ENCODE measurements at places on chromosomes 4 and X. TPM values are rescaled to one million over a fixed set of nuclear protein-coding genes. Genes with fewer than 3 reads are reported as not detected.

Gene ANXA5
- total RNA-seq: 129 TPM

DNA sequence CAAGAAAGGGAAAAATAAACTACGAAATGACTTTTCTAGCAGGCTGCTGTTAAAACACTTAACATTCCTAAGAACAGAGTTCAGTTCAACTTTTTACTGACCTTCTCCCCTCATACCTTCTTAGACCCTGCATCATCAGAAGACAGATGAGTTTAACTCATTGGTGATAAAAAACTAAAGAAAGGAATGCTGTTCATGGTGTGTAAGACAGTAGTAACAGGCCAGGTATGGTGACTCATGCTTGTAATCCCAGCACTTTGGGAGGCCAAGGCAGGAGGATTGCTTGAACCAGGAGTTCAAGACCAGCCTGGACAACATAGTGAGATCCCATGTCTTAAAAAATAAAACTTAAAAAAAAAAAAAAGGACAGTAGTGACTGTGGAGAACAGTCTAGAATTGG is 16.2 kb downstream of the RBM47 start:
- peaks cover 31% of the 10 kb centered on the region for H3K4me1 ChIP-seq
- H3K36me3 ChIP-seq: no peaks in the 10 kb centered on the region
- no peak for DNase-seq
- no peak overlapping the region for H3K4me3 ChIP-seq
- H3K27me3 ChIP-seq: no peaks in the 10 kb centered on the region

GRCh38 chr4:142314247-142314646 is 531.9 kb downstream of the INPP4B start:
- H3K27ac ChIP-seq: no peak overlapping the region
- H3K4me3 ChIP-seq: no peak overlapping the region
- no peaks in the 10 kb centered on the region for H3K36me3 ChIP-seq
- no peaks in the 10 kb centered on the region for H3K27me3 ChIP-seq
- no peaks in the 10 kb centered on the region for H3K4me1 ChIP-seq

GRCh38 chr4:4991541-4992099 is 27.6 kb downstream of the CYTL1 start:
- H3K4me3 ChIP-seq: no peak overlapping the region
- H3K27me3 ChIP-seq: no peaks in the 10 kb centered on the region
- no peaks in the 10 kb centered on the region for H3K36me3 ChIP-seq
- no peak overlapping the region for H3K27ac ChIP-seq

DNA sequence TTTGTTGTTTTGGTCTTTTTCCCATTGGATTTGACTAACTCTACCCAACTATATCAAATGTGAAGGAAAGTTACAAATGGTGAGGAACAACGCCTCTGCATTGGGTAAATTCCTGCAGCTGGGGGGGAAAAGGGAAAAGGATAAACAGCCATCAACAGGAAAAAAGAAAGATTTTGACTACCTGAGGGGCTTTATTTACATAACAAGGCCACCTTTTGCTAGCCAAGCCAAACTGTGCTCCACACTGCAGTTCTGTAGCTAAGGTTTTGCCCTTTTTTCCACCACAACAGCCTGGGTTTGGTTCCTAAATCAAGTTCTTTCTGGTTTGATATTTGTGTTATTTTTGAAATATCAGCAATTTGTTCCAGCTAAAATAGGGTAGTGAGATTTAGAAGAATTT is 40.8 kb downstream of the RHOXF2B start:
- peaks cover 15% of the 10 kb centered on the region for H3K4me1 ChIP-seq
- no peaks in the 10 kb centered on the region for H3K36me3 ChIP-seq
- H3K27me3 ChIP-seq: no peaks in the 10 kb centered on the region
- peak overlapping the region; percentile 18 for H3K4me3 ChIP-seq
- H3K27ac ChIP-seq: peak overlapping the region; percentile 84

DNA sequence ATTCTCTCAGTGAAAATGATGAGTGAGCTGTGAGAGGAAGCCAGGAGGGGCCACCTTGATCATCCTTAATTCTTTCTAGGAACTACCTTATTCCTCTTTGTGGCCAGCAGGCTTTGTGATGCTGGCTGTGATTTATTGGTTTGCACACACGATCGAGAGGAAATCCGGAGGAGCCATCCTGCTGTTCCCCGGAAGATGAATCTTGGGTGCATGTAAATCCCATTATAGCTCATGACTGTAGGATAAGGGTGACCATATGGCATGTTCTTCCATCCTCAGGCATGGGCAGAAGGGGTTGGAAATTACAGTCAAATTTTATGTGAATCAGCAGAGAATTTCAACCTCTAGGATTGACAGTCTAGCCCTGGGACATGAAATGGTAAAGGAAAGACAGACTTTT is 254.5 kb downstream of the UNC5C start:
- no peak overlapping the region for H3K27ac ChIP-seq
- no peaks in the 10 kb centered on the region for H3K36me3 ChIP-seq
- no peaks in the 10 kb centered on the region for H3K4me1 ChIP-seq
- H3K4me3 ChIP-seq: no peak overlapping the region

DNA sequence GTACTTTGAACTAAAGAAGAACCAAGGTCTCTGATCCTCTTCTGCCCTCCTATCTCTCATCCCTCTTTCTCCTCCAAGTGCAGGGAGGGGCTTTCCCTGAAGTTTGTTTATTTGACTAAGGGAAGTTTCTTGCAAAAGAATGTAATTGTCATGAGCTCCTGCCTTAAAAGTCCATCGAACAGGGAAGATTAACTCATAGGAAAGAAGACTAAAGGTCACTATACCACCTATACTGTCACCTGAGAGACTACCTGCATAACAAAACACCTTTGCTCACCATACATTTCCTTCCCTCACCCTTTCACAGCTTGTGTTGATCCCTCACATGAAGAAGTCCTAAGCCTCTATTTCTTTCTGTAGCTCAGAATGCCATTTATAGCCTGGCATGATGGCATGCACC is 59.4 kb upstream of the C4orf54 start:
- H3K4me3 ChIP-seq: no peak overlapping the region
- DNase-seq: no peak
- no peaks in the 10 kb centered on the region for H3K36me3 ChIP-seq
- H3K4me1 ChIP-seq: peaks cover 2% of the 10 kb centered on the region
- H3K27me3 ChIP-seq: no peaks in the 10 kb centered on the region

Gene PABPC5
- total RNA-seq: 3.1 TPM

- H3K4me1 ChIP-seq: peaks cover 32% of the 10 kb centered on the region
- peak; percentile 80 for DNase-seq
- H3K27ac ChIP-seq: no peak overlapping the region
- no peak overlapping the region for H3K4me3 ChIP-seq
- H3K36me3 ChIP-seq: no peaks in the 10 kb centered on the region
Observed at GRCh38 chr4:152166567-152166966, 369.3 kb downstream of the FBXW7 start.

DNA sequence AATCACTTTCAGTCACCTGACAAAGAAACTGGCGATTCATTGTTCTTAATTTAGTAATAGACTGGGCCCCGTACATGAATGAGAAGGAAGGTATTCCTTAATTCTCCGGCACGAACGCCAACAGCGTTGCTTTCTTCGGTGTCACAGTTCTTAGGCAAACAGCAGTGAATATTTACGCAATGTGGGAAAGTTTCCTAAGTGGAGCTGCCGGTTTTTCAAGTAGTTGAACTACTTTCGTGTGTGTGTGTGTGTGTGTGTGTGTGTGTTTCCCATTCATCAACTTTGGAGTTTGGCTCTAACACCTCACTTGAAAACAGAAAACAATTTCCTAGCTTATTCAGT is 651 bp downstream of the NXT2 start:
- H3K27ac ChIP-seq: peak overlapping the region; percentile 84
- no peaks in the 10 kb centered on the region for H3K36me3 ChIP-seq
- H3K27me3 ChIP-seq: no peaks in the 10 kb centered on the region
- peak; percentile 53 for DNase-seq
- H3K4me1 ChIP-seq: no peaks in the 10 kb centered on the region

- H3K36me3 ChIP-seq: no peaks in the 10 kb centered on the region
- no peak for DNase-seq
- H3K4me1 ChIP-seq: no peaks in the 10 kb centered on the region
- no peaks in the 10 kb centered on the region for H3K27me3 ChIP-seq
Observed at GRCh38 chr4:169815606-169816005, 57.9 kb upstream of the HPF1 start.

DNA sequence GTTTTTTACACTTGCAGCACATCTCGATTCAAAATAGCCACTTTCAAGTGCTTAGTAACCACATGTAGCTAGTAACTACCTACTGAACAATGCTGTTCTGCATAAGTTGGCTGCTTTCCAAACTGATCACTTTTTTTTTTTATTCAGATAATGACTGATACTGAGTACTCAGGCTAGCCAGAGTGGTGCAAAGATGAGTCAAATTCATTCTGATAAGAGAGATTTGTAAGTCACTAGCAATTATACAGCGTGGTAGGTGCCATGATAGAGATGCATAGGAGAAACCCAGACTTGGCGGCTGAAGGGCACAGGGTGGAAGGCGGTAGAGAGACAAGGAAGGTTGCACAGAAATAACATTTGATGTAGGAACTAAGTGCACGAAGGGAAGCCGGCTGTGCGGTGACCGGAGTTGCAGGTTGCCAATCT is 357 bp upstream of the IGBP1 start:
- peaks cover 37% of the 10 kb centered on the region for H3K4me1 ChIP-seq
- H3K4me3 ChIP-seq: peak overlapping the region; percentile 91
- peak overlapping the region; percentile 75 for H3K27ac ChIP-seq

Gene RIBC1
- total RNA-seq: 0.39 TPM

DNA sequence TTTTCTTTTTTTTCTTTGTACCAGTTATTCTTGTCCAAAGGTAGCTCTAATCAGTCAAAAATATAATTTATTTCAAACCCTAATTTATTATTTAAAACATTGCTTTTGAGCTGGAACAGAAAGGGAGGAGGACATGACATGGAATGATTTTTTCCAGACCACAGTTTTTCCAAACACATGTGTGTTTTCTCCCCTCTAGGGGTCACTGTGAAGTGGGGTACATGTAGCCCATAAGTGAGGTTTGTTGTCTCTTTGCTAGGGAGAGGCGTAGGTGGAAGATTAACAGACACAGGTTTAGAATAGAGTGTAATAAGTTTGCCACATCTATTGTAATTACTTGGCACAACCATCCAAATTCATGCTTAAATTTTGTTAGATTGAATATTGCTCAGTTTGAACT is 83.0 kb downstream of the TNIP2 start:
- no peaks in the 10 kb centered on the region for H3K27me3 ChIP-seq
- no peak overlapping the region for H3K27ac ChIP-seq
- peaks cover 8% of the 10 kb centered on the region for H3K36me3 ChIP-seq
- peak; percentile 45 for DNase-seq
- no peak overlapping the region for H3K4me3 ChIP-seq

Gene ZCCHC18
- 4.4 TPM for total RNA-seq

- H3K27ac ChIP-seq: no peak overlapping the region
- H3K36me3 ChIP-seq: no peaks in the 10 kb centered on the region
- H3K27me3 ChIP-seq: no peaks in the 10 kb centered on the region
- no peak for DNase-seq
Observed at GRCh38 chr4:11966782-11967181, 538.1 kb upstream of the HS3ST1 start.

GRCh38 chr4:153850533-153851280 is 61.8 kb upstream of the SFRP2 start:
- no peaks in the 10 kb centered on the region for H3K36me3 ChIP-seq
- no peak overlapping the region for H3K4me3 ChIP-seq
- DNase-seq: no peak
- H3K27ac ChIP-seq: no peak overlapping the region

- H3K27ac ChIP-seq: no peak overlapping the region
- H3K36me3 ChIP-seq: no peaks in the 10 kb centered on the region
- no peaks in the 10 kb centered on the region for H3K27me3 ChIP-seq
- no peak overlapping the region for H3K4me3 ChIP-seq
- H3K4me1 ChIP-seq: no peaks in the 10 kb centered on the region
Observed at GRCh38 chr4:126513596-126513995, 1119.2 kb upstream of the INTU start.

DNA sequence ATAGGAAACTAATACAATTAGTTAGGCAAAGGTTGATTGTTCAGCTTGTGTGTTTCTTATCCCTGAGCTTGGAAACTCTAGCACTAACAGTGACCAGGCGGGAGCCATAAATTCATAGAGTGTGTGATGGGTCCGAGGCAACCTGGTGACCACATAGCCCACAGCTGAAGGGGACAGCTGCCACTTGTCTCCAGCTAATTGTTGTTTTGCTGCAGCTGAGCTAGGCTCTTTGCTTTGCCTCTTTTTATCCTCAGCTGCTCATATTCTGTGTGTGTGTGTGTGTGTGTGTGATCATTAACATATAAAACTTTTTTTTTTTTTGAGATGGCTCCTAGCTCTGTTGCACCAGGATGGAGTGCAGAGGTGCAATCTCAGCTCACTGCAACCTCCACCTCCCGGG is 53.2 kb downstream of the DOCK11 start:
- no peak overlapping the region for H3K27ac ChIP-seq
- no peak for DNase-seq
- no peaks in the 10 kb centered on the region for H3K36me3 ChIP-seq
- H3K4me3 ChIP-seq: no peak overlapping the region
- no peaks in the 10 kb centered on the region for H3K4me1 ChIP-seq

Gene ZXDB
- 15.5 TPM for total RNA-seq

GRCh38 chr4:137583671-137584070 is 51.4 kb upstream of the PCDH18 start:
- H3K36me3 ChIP-seq: no peaks in the 10 kb centered on the region
- no peaks in the 10 kb centered on the region for H3K27me3 ChIP-seq
- H3K4me3 ChIP-seq: no peak overlapping the region
- H3K4me1 ChIP-seq: peaks cover 11% of the 10 kb centered on the region
- no peak for DNase-seq

DNA sequence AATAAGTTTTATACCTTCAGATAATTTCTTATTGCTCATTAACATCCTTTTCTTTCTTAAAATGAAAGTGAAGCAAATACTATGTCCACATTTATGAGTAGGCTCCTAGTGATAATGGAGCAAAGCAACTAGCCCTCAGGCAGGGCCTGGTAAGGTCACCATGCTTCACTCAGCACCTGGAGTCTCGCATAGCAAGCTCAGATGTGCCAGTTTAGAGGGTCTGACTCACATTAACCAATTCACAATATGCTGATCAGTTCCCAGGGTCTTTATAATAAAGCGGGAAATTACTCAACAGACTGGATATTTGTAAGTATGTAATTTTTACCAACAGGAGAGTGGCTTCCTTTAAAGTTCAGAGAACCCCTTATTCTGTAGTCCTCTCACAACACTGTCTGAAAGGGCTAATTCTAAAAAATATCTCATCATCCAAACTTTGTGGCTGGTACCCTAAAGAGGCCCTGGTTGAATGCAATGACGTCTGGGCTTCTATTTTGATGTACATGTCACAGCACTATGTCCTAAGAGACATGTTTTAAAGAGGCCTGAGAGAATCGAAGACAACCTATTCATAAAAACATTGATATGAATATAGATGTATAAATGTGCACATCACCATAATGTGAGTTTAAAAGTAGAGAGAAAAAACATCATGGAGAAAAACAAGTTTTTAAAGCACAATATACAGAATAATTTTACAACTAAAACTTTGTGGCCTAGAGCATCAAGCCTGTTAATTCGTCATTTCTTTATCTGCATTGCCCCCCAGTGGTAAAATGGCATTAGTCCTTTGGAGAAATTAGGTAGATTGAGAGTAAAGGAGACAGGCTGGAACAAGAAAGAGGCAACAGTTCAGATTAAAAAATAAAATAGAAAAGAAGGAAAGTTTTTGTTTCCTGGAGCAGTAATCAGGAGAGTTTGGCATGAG is 44.3 kb downstream of the IL21 start:
- no peak overlapping the region for H3K27ac ChIP-seq
- H3K4me1 ChIP-seq: no peaks in the 10 kb centered on the region
- no peaks in the 10 kb centered on the region for H3K27me3 ChIP-seq
- H3K36me3 ChIP-seq: no peaks in the 10 kb centered on the region

- H3K4me3 ChIP-seq: no peak overlapping the region
- H3K36me3 ChIP-seq: peaks cover 11% of the 10 kb centered on the region
- H3K4me1 ChIP-seq: no peaks in the 10 kb centered on the region
- no peak overlapping the region for H3K27ac ChIP-seq
Observed at GRCh38 chr4:88275949-88276515, 8.3 kb downstream of the PPM1K start.

- no peak for DNase-seq
- 0 out of 2 replicates have a peak, but pooled peaks cover 11% of the 10 kb centered on the region for H3K4me1 ChIP-seq
- H3K36me3 ChIP-seq: no peaks in the 10 kb centered on the region
- no peak overlapping the region for H3K4me3 ChIP-seq
- H3K27me3 ChIP-seq: no peaks in the 10 kb centered on the region
- no peak overlapping the region for H3K27ac ChIP-seq
Observed at GRCh38 chr4:122772986-122773385, 40.5 kb downstream of the BBS12 start.

Data from GM23338 (cell line).